Stimulated activated CD8-positive, alpha-beta memory T cell treated with anti-CD3 and anti-CD28 coated beads, Interleukin-12 subunit alpha, Interleukin-12 subunit beta, amount 100 ng/mL, for 4 hours (primary cell): ENCODE measurements at places on chromosomes 12 and 14.

DNA sequence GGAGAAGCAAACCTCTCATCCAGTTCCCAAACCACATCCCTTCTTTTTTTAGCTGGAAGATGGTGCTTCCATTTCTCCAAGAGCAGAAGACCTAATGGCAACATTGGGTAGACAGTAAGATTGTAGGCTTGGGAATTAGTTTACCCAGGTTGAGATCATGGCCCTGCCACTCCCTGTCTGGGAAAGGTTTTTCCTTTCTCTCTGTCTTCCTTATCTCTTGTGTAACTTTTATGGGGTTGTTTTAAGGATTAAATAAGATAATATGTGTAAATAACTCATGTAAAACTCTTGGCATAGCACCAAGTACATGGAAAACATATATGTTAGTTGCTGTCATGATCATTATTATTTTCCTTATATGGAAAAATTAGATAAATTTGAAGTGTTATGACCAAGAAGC lies 23.2 kb upstream of the PSMA6 start:
- DNase-seq, result no peak

GRCh38 chr14:54211551-54212308 lies 185.1 kb upstream of the CDKN3 start:
- DNase-seq, result no peak

DNA sequence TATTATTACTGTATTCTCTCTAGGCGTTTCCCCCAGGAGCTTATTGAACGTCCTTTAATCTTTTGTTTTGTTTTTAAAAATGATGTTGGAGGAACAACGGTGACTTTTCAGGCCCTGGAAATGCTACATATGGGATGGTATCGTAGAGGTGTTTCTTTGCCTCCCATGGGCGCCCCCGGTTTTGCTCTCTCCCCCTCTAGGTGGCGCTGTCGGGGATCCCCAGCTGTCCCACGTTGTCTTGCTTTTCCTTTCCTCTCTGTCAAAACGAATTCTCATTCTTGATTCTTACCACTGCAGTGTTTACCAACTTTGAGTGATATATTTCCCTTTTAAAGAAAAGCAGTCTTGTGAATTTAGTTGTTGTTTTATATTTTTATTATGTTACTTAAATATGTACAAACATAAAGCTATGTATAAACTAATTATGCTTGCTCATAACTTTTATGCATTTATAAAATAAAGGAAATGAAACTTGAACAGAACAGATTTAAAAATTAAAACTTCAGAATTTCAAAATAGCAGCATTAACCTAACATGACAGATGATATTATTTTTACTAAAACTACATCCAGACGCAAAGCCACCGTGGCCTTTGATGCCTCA lies 171.9 kb downstream of the RGS6 start:
- DNase-seq, result no peak

- DNase-seq, result no peak
These were observed 5.1 kb downstream of the MIPOL1 start for GRCh38 chr14:37202812-37203211.

GRCh38 chr14:99430491-99430890 lies 50.2 kb downstream of the SETD3 start:
- DNase-seq, result no peak

- no peak for DNase-seq
These were observed 61.4 kb upstream of the BEGAIN start for GRCh38 chr14:100648474-100649172.

DNA sequence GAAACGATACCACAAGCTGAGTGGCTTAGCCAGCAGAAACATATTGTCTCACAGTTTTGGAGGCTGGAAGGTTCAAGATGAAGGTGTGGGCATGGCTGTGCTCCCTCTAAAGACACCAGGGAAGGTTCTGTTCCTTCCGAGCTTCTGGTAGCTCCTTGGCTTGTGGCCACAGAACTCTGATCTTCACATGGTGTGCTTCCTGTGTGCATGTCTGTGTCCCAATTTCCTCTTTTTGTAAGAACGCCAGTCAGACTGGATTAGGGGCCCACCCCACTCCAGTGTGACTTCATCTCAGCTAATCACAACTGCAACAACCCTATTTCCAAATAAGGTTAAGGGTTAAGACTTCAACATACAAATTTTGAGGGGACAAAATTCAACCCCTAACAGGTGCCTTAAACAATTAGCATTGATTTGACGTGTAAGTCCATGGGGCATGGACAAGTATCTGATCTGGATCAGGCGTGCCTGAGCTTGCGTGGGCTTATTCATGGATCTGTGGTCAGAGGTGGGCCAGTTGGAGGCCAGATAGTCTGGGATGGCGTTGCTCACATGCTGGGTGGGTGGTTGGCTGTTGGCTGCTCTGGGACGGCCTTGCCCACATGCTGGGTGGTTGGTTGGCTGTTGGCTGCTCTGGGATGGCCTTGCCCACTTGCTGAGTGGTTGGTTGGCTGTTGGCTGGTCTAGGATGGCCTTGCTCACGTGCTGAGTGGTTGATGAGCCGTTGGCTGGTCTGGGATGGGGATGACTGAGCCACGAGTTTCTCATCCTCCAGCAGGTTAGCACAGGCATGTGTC lies 88.5 kb downstream of the LGMN start:
- DNase-seq, result no peak

DNA sequence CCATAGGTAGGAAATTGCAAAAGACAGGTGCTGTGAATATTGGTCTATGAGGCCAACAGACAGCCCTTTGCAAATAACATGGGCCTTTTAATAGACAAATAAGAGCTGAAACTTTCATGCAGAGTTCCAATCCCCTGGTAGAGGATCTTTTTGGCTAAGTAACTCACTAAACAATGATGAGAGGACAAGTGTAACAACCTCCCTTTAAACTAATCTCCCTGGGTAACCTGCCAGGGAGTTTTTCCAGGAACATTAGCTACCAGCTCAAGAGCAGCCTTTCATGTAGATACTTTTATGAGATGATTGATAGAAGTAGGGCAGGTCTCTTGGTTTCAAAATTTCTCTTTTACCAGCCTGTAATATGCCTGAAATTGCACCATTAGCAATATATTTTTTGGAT lies 13.8 kb upstream of the CACNA1C start:
- DNase-seq, result no peak

DNA sequence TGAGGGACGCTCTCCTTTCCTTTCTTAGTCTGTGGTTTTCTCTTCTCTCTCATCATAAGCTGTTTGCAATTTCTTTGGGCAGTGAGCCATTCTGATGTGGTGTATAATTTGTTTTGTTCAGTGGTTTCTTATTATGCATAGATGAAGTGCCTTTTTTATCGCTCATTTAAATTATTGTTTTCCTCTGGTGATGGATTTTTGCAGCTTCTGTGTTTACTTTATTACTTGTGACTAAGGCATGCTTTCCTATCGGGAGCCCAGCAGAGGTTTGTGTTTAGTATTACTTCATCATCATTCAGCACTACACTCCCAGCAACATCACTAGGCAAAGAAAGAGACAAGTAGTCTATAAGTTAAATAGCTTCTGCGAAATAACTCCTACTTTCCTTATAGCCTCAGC lies 586.6 kb upstream of the NOVA1 start:
- no peak for DNase-seq

- DNase-seq, result no peak
These were observed 44.0 kb downstream of the PPHLN1 start for GRCh38 chr12:42370013-42370412.

DNA sequence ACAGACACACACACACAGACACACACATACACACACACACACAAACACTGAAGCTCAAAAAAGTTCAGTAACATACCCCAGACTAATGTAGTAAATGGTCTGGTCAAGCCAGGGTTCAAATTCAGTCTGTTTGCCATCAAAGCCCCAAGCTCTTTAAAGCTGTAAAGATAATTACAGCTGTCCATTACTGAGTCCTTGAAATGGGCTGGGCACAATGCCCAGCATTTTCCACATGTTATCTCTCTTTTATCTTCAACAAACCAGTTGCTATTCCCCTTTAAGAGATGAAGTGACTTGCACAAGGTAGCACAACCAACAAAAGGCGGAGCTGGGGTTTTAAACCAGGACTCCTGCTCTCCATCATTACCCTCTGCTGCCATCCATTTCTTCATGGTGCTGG lies 7.6 kb upstream of the UNC119B start:
- DNase-seq, result no peak

DNA sequence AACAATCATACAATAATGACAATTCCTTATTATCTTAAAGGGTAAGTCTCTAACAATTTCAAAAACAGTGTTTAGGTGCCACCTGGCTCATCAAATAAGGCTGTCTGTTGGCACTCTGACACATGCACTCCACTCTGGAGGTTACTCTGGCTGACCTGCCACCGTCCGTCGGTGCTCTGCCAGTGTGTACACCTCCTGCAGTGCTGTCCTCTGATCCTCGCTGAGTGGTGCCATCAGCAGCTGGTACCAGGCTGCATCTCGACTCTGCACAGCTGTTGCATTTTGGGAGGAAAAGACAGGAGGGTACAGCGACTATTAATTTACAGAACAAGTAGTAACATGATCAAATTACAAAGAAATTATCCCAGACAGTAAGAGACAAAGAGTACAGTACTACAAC lies 63.9 kb downstream of the IPO8 start:
- no peak for DNase-seq

- DNase-seq, result no peak
These were observed 63.1 kb downstream of the PLEKHG7 start for GRCh38 chr12:92765871-92766270.

- DNase-seq, result no peak
These were observed 27.5 kb downstream of the KLRK1 start for GRCh38 chr12:10362325-10362724.

GRCh38 chr14:55313480-55313879 lies 42.3 kb downstream of the FBXO34 start:
- no peak for DNase-seq
